Endothelial cell (in vitro differentiated cells): ENCODE measurements at places on chromosomes 2 and 18.

DNA sequence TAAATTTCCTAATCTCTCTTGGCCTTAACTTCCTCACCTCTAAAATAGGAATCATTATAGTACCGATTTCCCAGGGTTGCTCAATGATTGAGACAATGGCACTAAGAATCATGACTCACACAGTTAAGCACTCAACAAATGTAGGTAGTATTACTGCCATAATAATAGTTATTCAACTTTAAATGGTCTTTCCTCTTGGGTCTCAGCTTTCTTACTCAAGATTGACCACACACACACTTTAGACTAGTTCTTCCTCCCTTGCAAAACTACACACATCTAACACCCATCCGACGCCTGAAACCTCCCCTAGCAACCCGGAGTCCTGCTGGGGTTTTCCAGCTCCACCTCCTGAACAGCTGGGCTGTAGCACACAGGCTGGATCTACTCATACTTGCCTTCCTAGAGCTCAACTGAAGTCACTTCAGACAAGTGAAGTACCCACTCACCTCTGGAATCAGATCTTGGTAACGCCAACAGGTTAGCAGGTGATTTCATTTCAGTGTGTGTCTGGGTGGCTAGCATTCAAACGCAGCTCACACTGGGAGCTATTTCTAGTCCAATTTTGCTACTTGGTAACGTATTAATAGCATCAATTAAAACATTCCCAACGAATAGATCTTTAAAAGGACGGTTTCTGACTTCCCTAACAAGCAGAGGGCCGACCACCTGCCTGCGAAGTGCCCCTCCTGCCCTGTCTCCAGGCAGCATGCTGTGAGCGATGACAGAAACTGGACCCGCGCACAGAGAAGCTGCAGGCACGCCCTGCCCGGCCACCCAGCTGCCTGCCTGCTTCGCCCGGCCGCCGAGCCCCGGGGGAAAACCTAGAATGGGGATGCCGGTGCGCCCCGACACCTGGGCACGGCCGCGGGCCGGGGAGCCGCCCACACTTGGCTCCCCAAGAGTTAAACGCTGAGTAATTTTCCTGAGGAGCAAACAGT, 1.1 kb downstream of the UXS1 start:
- H3K4me1 ChIP-seq, result peaks cover 37% of the 10 kb centered on the region
- peak overlapping the region; percentile 80 for H3K4me3 ChIP-seq
- peak; percentile 44 for DNase-seq

DNA sequence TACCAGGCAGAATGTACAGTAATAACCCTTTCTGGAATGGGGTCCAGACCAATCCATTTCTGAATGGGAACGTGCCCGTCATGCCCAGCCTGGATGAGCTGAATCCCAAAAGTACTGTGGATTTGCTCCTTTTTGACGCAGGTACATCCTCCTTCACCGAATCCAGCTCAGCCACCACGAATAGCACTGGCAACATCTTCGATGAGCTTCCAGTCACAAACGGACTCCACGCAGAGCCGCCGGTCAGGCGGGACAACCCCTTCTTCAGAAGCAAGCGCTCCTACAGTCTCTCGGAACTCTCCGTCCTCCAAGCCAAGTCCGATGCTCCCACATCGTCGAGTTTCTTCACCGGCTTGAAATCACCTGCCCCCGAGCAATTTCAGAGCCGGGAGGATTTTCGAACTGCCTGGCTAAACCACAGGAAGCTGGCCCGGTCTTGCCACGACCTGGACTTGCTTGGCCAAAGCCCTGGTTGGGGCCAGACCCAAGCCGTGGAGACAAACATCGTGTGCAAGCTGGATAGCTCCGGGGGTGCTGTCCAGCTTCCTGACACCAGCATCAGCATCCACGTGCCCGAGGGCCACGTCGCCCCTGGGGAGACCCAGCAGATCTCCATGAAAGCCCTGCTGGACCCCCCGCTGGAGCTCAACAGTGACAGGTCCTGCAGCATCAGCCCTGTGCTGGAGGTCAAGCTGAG, 89.6 kb downstream of the SH3BP4 start:
- H3K4me3 ChIP-seq, result no peak overlapping the region
- no peak overlapping the region for H3K27ac ChIP-seq
- peaks cover 26% of the 10 kb centered on the region for H3K36me3 ChIP-seq
- H3K4me1 ChIP-seq, result peaks cover 27% of the 10 kb centered on the region
- peaks cover 17% of the 10 kb centered on the region for H3K27me3 ChIP-seq

DNA sequence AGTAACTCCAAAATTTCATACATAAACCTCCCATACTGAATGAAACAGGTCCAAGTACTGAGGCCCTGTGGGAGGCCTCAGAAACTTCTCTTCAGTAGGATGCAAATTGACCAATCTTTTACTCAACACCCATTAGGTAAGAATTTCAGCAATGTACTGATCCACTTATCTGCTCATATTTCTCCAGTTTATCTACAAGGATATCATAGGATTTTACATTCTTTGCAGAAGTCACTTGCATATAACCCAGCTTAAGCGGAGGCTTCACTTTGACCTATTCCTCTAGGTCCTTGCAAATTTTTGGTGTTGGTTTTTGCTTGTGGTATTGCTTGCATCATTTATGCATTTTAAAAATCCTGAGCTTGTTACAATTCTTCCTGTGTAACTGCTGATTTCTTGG, 28.8 kb upstream of the SLC3A1 start:
- DNase-seq, result no peak
- H3K27ac ChIP-seq, result no peak overlapping the region
- no peak overlapping the region for H3K4me3 ChIP-seq
- H3K4me1 ChIP-seq, result no peaks in the 10 kb centered on the region

DNA sequence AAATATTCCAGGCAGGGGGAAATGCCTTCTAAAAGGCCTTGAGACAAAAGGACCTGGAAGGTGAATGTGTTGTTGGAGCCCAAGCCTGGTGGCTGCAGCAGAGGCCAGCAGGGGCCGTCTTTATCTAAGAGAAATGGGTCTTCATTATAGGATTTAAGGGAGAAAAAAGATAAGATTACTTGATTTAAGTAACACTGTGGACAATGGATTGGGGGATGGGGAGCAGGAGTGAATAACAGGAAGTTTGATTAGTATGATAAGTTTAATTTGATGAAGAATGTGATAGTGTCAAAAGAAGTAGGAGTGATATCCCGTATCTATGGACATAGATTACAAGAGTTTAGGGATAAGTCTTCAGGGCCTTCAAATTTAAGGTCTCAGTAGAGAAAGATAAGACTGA, 64.2 kb downstream of the WDR75 start:
- DNase-seq, result no peak
- no peak overlapping the region for H3K27ac ChIP-seq
- H3K36me3 ChIP-seq, result peaks cover 4% of the 10 kb centered on the region
- peaks cover 2% of the 10 kb centered on the region for H3K27me3 ChIP-seq
- no peak overlapping the region for H3K4me3 ChIP-seq

- no peak overlapping the region for H3K27ac ChIP-seq
- no peaks in the 10 kb centered on the region for H3K27me3 ChIP-seq
- no peak overlapping the region for H3K4me3 ChIP-seq
- no peak for DNase-seq
- H3K4me1 ChIP-seq, result no peaks in the 10 kb centered on the region
- H3K36me3 ChIP-seq, result no peaks in the 10 kb centered on the region
Observed at GRCh38 chr2:143132355-143132754, 3.1 kb downstream of the ARHGAP15 start.
